ENCODE measurements at places on chromosomes 16 and 17. TPM values are rescaled to one million over a fixed set of nuclear protein-coding genes. Genes with fewer than 3 reads are reported as not detected.
A peak's percentile ranks its signal among the peaks of the same experiment; 100 is the strongest.

DNA sequence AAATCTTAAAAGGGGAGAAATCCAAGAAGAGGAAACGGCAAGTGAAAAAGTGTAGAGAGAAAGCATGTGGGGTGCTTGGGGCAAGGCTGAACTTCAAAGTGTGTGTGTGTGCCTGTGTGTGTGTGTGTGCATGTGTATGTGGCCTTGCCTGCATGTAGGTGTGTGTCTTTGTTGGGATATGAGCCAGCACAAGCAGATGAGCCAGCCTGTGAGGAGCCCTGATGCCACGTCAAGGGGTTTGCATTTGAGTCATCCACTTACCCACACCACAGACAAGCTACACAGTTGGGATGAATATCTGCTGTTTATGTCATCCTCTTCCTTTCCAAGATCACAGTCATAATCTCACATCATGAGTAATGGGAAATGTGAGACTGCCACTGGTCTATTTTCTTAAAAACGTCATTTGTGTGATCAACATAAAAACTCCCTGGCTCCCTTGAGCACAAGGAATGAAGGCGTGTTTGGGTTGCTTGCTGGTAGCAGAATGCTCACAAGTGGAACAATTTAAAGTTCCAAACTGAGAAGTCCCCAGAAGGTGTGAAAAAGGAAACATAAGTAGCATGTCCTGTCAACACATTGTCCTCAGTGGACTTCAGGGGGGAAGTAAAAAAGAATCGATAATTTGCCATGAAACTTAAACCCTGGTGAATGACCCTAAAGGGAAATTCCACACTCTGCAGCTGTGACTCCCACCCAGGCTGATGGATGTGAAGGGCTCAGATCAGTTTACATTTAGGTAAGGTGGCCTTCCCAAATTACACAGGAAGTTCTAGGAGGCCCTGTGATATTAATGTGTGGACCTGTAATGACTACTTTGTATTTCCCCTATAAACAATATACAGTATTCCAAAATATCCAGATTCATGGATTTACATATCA is 14.7 kb downstream of the KCTD19 start:
- peak overlapping the region; percentile 94 for H3K27ac ChIP-seq
- DNase-seq = peak; percentile 88
- peaks cover 36% of the 10 kb centered on the region for H3K4me1 ChIP-seq
- H3K4me3 ChIP-seq = peak overlapping the region; percentile 6
- peaks cover 2% of the 10 kb centered on the region for H3K36me3 ChIP-seq
- H3K27me3 ChIP-seq = peaks cover 9% of the 10 kb centered on the region

ZNF764 gene
- total RNA-seq = 12.1 TPM

KRT39 gene
- not detected for total RNA-seq

TBC1D3I gene
- not detected for total RNA-seq

- no peak overlapping the region for H3K4me3 ChIP-seq
- H3K27ac ChIP-seq = peak overlapping the region; percentile 12
- peaks cover 12% of the 10 kb centered on the region for H3K4me1 ChIP-seq
- DNase-seq = no peak
- H3K36me3 ChIP-seq = peaks cover 2% of the 10 kb centered on the region
- H3K27me3 ChIP-seq = no peaks in the 10 kb centered on the region
These were observed 88.5 kb downstream of the CMIP start for GRCh38 chr16:81533175-81533507.

GRCh38 chr17:59355702-59356325 is 24.4 kb downstream of the YPEL2 start:
- H3K27ac ChIP-seq = no peak overlapping the region
- peaks cover 45% of the 10 kb centered on the region for H3K36me3 ChIP-seq
- no peak for DNase-seq
- no peak overlapping the region for H3K4me3 ChIP-seq

DNA sequence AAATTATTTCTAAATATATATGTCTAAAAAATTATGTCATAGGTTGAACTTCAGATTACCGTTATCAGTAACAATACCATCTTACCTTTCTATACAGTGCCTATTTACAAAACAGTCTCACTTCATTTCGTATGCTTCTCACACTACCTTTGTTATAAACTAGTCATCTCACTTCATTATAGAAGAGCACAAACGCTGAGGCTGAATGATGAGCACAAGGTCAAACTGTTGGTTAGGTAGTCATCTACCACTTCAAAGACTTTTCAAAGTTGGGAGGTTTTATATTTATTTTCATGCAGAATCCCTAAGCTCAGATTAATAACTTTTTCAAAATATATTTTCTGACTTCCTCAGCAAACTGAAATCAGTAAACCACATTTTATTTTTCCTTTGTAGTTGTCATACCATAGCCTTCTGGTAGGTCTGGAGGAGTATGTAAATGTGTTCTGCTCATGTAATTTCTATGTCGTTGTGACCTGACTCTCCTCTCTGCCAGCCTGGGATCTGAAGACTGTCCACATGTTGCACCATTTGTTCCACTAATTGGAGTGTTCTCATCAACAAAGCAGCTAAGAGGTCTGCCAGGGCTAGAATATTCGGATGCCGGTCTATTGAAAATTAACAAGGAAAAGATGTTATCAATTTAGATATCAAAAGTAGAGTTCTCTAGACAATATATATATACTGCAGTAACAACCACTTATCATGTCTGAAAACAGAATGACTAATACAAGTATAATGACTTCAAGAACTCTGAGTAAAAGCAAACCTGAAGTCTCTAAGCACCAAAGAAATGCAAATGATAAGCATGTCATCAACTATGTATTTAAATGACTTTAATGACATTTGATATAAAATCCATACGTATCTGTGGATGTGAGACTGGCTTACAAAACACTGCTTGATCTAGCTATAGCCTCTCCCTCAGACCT is 73.9 kb downstream of the CEP95 start:
- DNase-seq = no peak
- peaks cover 21% of the 10 kb centered on the region for H3K36me3 ChIP-seq

GPT2 gene
- total RNA-seq = 33.2 TPM

GRCh38 chr17:78179372-78179771 is 7.5 kb downstream of the TK1 start:
- no peaks in the 10 kb centered on the region for H3K27me3 ChIP-seq
- H3K36me3 ChIP-seq = peaks cover 48% of the 10 kb centered on the region
- H3K4me1 ChIP-seq = peaks cover 22% of the 10 kb centered on the region
- no peak overlapping the region for H3K4me3 ChIP-seq

MYO1D gene
- total RNA-seq = 7.0 TPM

GRCh38 chr17:350706-351448 is 1.7 kb downstream of the RPH3AL start:
- no peaks in the 10 kb centered on the region for H3K36me3 ChIP-seq
- no peak overlapping the region for H3K4me3 ChIP-seq
- no peak for DNase-seq
- H3K27ac ChIP-seq = no peak overlapping the region

GRCh38 chr17:37605081-37605480 is 4.1 kb downstream of the SYNRG start:
- H3K36me3 ChIP-seq = peaks cover 45% of the 10 kb centered on the region
- no peaks in the 10 kb centered on the region for H3K27me3 ChIP-seq
- peak overlapping the region; percentile 78 for H3K4me3 ChIP-seq
- H3K4me1 ChIP-seq = peaks cover 55% of the 10 kb centered on the region
- H3K27ac ChIP-seq = peak overlapping the region; percentile 91
- DNase-seq = no peak

GRCh38 chr17:79866791-79867518 is 27.7 kb upstream of the CBX4 start:
- H3K27me3 ChIP-seq = peaks cover 12% of the 10 kb centered on the region
- no peaks in the 10 kb centered on the region for H3K36me3 ChIP-seq
- no peaks in the 10 kb centered on the region for H3K4me1 ChIP-seq

- H3K27ac ChIP-seq = no peak overlapping the region
- peaks cover 3% of the 10 kb centered on the region for H3K4me1 ChIP-seq
- no peak overlapping the region for H3K4me3 ChIP-seq
- no peak for DNase-seq
These were observed 215.3 kb downstream of the RBFOX3 start for GRCh38 chr17:79395545-79395944.

DNA sequence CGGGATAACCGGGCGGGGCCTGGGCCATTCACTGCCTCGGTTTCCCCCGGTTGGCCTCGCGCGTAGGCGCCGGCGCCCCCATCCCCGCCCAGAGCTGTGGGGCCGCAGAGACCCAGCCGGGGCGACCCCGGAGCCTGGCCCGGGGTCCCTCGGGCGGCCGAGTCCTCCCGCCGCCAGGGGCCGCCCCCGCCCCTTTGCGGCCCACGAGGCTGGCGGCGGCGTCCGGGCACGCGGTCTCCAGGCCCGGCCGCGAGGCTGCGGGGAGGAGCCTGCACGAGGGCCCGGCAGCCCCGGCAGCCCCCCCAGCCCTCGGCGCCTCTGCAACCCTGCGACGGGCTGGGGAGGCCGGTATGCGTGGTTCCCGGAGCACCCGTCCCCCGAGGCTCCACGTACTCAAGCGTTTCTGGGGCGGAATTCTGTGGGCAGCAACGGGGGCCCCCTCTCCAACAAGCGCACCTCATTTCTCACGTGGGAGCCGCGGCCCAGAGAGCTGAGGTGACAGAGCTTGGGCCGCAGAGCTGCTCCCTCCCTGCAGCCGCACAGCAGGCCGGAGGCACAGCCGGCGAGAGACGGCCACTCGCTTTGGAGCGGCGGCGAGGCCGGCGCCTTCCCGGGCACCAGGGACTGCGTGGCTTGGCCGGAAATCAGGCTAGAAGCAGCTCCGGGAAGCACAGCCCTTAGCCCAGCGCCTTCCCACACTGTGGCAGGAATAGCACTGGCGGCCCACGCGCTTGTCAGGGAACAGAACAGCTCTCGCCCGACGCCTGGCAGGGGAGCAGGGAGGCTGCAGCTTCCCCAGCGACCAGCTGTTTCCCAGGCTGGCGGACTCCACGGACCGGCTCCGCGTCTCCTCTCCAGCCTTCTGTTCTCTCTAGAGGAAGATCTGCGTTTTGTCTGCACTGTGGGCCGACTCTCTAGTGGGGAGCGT is 867 bp upstream of the LIMD2 start:
- H3K36me3 ChIP-seq = peaks cover 54% of the 10 kb centered on the region
- H3K27me3 ChIP-seq = no peaks in the 10 kb centered on the region
- H3K4me3 ChIP-seq = peak overlapping the region; percentile 89

EPX gene
- total RNA-seq = not detected

- H3K27me3 ChIP-seq = no peaks in the 10 kb centered on the region
- peaks cover 3% of the 10 kb centered on the region for H3K36me3 ChIP-seq
- no peak for DNase-seq
- peaks cover 25% of the 10 kb centered on the region for H3K4me1 ChIP-seq
These were observed 6.8 kb upstream of the ADCY7 start for GRCh38 chr16:50259334-50260205.

RHBDL3 gene
- total RNA-seq = 0.06 TPM

C17orf78 gene
- not detected for total RNA-seq

GRCh38 chr16:130533-131173 is 7.8 kb downstream of the NPRL3 start:
- no peaks in the 10 kb centered on the region for H3K27me3 ChIP-seq
- DNase-seq = no peak
- H3K4me3 ChIP-seq = no peak overlapping the region
- peaks cover 10% of the 10 kb centered on the region for H3K36me3 ChIP-seq
- peaks cover 28% of the 10 kb centered on the region for H3K4me1 ChIP-seq

MLKL gene
- 23.6 TPM for total RNA-seq

LAT gene
- total RNA-seq = 175 TPM

- no peak for DNase-seq
- peaks cover 67% of the 10 kb centered on the region for H3K27me3 ChIP-seq
- peaks cover 14% of the 10 kb centered on the region for H3K4me1 ChIP-seq
These were observed at the start of gene NEUROD2 for GRCh38 chr17:39607851-39608130. Gene NEUROD2, minus strand, starts transcription at chr17:39607920. Its CDS starts 1,321 bp downstream, at chr17:39606599.

DNA sequence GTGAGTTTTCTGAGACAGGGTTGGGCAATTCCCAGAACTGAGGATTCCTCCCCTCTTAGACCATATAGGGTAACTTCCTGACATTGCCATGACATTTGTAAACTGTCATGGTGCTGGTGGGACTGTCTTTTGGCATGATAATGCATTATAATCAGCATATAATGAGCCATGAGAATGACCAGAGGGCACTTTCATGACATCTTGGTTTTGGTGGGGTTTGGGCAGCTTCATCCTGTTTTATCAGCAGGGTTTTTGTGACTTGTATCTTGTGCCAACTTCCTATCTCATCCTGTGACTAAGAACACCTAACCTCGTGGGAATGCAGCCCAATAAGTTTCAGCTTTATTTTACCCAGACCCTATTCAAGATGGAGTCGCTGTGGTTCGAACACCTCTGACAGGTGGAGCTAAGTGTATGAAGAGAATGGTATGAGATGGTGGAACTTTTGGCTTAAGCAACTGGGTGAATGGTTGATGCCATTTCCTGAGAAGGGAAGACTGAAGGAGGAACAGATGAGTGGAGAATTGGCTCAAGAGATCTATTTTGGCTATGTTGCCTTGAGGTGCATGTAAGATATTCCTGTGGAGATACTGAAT is 217.3 kb downstream of the RAB11FIP4 start:
- no peaks in the 10 kb centered on the region for H3K4me1 ChIP-seq
- no peak overlapping the region for H3K27ac ChIP-seq
- peaks cover 11% of the 10 kb centered on the region for H3K27me3 ChIP-seq

MSLN gene
- not detected for total RNA-seq

GRCh38 chr16:22141767-22142166 is 20.5 kb upstream of the SDR42E2 start:
- H3K36me3 ChIP-seq = no peaks in the 10 kb centered on the region
- no peaks in the 10 kb centered on the region for H3K27me3 ChIP-seq
- H3K4me1 ChIP-seq = no peaks in the 10 kb centered on the region
- no peak overlapping the region for H3K27ac ChIP-seq

KRT25 gene
- total RNA-seq = not detected

FNDC8 gene
- total RNA-seq = not detected

DNA sequence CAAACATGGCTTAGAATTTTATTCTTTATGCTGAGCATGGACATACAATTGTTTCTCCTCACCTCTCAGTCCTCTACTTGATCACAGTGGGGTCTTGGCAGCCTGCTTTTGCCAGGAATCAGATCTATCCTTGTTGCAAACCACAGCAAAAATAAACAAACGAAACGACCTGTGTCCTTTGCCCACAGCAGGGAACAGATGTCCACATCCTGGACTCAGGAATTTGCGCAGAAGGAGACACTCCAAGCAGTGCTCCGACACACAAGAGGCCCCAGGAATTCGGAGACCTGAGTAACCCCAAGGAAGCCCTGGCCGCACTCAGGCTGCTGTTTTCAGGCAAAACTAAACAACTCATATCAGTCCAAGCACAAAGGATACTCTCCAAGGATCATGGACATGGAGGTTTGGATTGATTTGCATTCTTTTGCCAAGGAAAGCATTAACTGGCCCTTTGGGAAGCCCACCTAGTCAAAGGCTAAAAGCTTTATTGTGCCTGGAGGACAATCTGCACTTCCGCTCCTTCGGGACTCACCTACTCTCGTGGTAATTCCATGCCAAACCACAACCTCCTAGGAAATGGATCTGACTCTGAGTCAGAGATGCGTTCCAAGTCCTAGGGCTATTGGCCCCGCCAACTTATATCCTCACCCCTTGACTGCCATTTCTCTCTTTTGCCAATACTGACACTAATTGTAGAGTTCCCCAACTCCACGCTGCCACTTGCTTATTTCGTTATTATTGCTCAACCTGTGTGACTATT is 271.1 kb upstream of the CDH11 start:
- H3K27ac ChIP-seq = no peak overlapping the region
- no peak for DNase-seq
- no peak overlapping the region for H3K4me3 ChIP-seq
- H3K36me3 ChIP-seq = no peaks in the 10 kb centered on the region

GRCh38 chr16:53821957-53822625 is 118.1 kb downstream of the FTO start:
- H3K4me1 ChIP-seq = peaks cover 10% of the 10 kb centered on the region
- no peak for DNase-seq
- no peaks in the 10 kb centered on the region for H3K36me3 ChIP-seq
- H3K4me3 ChIP-seq = no peak overlapping the region

Data from activated naive CD8-positive, alpha-beta T cell treated with anti-CD3 and anti-CD28 coated beads for 36 hours (primary cell).